Uterine smooth muscle cell (primary cell): ENCODE measurements at places on chromosomes 4 and X. TPM values are rescaled to one million over a fixed set of nuclear protein-coding genes. Genes with fewer than 3 reads are reported as not detected.

The BST1 gene
- 2.7 and 3.1 TPM in 2 replicates for total RNA-seq

The UGT2B15 gene
- not detected in 2 replicates for total RNA-seq

The GPR50 gene
- not detected in 2 replicates for total RNA-seq

The FAM9C gene
- 0.12 TPM in 1 of 2 replicates, not detected in the other for total RNA-seq

The PAGE4 gene
- total RNA-seq: not detected in 2 replicates

The SGMS2 gene
- total RNA-seq: 96.4 and 118 TPM in 2 replicates

The ATP1B4 gene
- not detected in 2 replicates for total RNA-seq

The FRAS1 gene
- total RNA-seq: 1.3 and 3.1 TPM in 2 replicates

The ADAM29 gene
- total RNA-seq: not detected in 2 replicates

The ASMT gene
- not detected in 2 replicates for total RNA-seq

The GPR143 gene
- total RNA-seq: not detected in 2 replicates

The TEX28 gene
- not detected in 2 replicates for total RNA-seq

The IQCM gene
- total RNA-seq: 0.11 TPM in 1 of 2 replicates, not detected in the other
